ENCODE measurements at places on chromosomes 7 and 10.

- peak; percentile 65 for DNase-seq
Observed at GRCh38 chr10:62048470-62048869, 147.0 kb downstream of the ARID5B start.

GRCh38 chr10:83542774-83543411 is 596.4 kb upstream of the GHITM start:
- DNase-seq, result no peak

DNA sequence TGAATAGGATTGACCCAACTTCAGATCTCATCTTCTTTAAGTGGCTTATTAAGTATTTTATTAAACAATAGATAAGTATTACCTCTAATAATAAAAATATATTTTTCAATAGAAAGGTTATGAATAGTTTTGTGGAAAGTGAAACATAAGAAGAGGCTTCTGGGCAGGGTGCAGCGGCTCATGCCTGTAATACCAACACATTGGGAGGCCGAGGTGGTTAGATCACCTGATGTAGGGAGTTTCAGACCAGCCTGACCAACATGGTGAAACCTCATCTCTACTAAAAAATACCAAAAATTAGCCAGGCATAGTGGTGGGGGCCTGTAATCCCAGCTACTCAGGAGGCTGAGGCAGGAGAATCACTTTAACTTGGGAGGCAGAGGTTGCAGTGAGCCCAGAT is 26.5 kb downstream of the GPR85 start:
- no peak for DNase-seq

DNA sequence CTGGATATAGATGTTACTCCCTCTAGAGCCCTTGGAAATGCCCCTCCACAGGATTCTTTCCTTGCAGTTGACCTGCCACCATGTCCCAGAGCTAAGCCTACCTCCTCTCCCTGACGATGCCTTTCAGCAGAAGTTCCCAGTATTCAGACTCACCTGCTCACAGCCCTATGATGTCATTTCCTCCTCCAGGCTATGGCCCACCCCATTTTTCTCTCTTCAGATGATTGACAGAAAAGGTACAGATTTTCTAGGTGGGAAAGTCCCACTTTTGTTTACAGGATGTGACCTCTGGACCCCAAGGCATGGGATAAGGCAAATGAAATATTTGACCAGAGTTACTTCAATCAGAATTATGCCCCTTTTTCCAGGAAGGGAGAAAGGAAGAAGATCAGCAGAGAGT is 280.2 kb upstream of the PHYHIPL start:
- DNase-seq, result no peak

- no peak for DNase-seq
Observed at GRCh38 chr7:51455513-51455912, 138.9 kb upstream of the COBL start.

GRCh38 chr7:7977774-7978173 is 9.2 kb downstream of the GLCCI1 start:
- no peak for DNase-seq

GRCh38 chr10:33749067-33749735 is 414.7 kb upstream of the NRP1 start:
- no peak for DNase-seq

Data from CD4-positive, alpha-beta T cell treated with Interleukin-10 for 1 hour (primary cell).